Brain (organoid and tissue), 16 donors: ENCODE measurements at places on chromosomes 5 and 9.

- DNase-seq: peak; percentile 39
These were observed 34.5 kb upstream of the GLIS3 start for GRCh38 chr9:4334410-4334813.

- no peak for DNase-seq
These were observed 52.1 kb downstream of the TSSK1B start for GRCh38 chr5:113382731-113383130.

- DNase-seq: no peak
These were observed 7.7 kb upstream of the NPM1 start for GRCh38 chr5:171379961-171380360.

DNA sequence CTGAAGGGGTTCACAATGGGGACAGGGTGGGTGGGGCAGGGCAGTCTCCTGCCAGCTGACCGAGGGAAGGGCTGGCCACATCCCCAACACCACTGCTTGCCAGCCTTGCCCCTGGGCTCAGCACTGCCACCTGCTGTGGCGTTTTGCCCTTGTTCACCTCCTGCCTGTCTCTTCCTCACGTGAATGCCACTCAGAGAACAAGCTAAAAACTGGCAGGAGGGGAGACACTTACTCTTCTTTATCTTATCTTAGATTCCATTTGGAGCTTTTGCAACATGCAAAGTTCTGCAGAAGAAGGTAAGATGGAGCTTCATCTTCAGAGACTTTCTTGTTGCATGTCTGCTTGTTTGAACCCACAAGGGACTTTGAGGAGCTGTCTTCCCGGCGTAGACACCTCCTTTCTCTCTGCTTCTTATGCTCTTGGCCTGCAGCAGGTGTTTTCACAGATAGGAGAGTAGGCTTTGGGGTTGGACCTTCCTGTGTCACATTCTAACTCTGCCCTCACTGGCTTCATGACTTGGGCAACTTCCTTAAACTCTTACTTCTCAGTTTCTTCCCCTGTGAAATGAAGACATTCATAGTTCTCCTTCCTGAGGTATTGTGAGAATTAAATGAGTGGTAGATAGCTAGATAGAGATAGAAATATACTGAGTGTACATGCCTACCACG, 4.1 kb downstream of the LRSAM1 start:
- DNase-seq: no peak

- DNase-seq: no peak
These were observed 65.5 kb downstream of the ARHGEF28 start for GRCh38 chr5:73691302-73692080.

GRCh38 chr9:75088646-75089372, 495 bp downstream of the OSTF1 start:
- DNase-seq: peak; percentile 25

- no peak for DNase-seq
These were observed 127.1 kb downstream of the RNF180 start for GRCh38 chr5:64292611-64293215.

GRCh38 chr9:120388003-120388855, 191.7 kb downstream of the CDK5RAP2 start:
- DNase-seq: no peak

DNA sequence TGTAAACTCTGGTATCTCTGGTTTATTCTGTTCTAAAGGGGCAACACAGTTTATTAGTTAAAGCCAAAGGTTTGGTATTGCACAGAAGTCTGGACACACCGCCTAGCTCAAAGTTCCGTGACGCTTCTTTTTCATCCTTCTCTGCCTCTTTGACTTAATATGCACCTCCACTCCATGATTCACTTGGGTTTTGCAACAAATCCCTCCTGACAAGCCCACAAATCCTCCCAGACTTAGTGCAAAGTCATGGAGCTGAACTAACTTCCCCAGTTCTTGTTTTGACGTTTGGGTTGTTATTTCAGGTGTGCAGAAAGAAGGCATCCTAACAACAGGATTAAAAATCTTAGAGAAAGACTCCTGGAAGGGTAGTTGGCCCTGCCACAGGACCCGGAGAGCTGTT, 441.6 kb upstream of the DMAC1 start:
- DNase-seq: no peak

- DNase-seq: no peak
These were observed 277.4 kb downstream of the TLE1 start for GRCh38 chr9:81411961-81412360.

GRCh38 chr5:120007598-120007997, 378.2 kb downstream of the FAM170A start:
- DNase-seq: no peak

GRCh38 chr5:144275329-144275728, 104.7 kb downstream of the KCTD16 start:
- peak; percentile 80 for DNase-seq

GRCh38 chr9:102403514-102403913, 591.6 kb upstream of the CYLC2 start:
- DNase-seq: no peak

DNA sequence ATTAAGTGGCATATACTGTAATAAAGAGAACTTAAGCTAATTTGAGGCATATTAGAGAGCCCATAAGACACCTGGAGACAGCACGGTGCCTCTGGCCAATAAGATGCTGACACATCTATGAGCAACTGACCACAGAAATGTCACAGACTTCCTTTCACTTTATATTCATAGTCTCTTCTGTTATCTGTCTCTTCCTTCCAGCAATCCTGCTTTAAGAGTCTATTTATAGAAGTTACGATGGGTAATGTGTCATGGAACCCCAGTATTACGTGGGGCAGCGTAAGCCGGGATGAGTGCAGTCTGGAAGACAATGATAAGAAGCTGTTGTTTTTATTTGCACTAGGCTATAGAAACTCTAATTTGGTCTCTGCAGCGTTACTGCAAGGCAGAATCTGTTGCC, 136.8 kb downstream of the CFAP90 start:
- DNase-seq: no peak
